ENCODE measurements at places on chromosomes 11 and 22.

- DNase-seq, result no peak
Measured at GRCh38 chr11:82639251-82639650, 94.4 kb downstream of the FAM181B start.

GRCh38 chr22:28585324-28585723 lies 94.3 kb downstream of the TTC28 start:
- no peak for DNase-seq

- DNase-seq, result no peak
Measured at GRCh38 chr22:32627091-32627490, 152.5 kb downstream of the FBXO7 start.

- no peak for DNase-seq
Measured at GRCh38 chr11:125253795-125254525, 89.4 kb downstream of the PKNOX2 start.

DNA sequence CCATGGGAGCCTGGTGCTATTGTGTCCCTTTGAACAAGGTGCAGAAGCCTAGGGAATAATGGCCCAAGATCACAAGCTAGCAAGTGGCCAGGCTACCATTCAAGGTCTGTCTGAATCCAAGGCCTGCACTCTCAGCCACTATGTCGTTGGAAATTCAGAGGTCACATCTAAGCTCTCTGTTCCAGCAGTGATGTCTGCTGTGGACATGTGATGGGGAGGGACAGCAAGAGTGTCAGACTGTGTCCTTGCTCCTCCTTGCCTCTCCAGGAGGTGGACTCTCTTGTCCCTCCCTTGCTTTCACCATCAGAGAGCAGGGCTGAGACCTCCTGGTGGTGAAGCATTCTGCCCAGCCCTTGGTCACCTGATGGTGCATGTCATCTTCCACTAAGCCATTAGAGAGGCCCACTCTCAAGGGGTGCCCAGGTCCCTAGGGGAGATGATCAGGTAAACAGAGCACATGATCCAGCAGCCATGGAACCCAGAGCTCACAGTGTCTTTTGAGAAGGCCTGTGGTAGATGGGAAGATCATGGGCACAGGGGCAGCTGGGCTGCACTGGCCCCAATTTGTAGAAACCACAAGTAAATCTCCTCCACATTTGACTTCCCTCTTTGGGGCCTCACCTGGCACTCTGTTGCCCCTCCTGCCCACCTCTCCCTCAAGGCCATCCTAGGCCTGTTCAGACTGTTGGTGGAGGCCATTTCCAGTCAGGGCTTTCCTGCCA lies 37.1 kb upstream of the SUSD2 start:
- DNase-seq, result no peak

DNA sequence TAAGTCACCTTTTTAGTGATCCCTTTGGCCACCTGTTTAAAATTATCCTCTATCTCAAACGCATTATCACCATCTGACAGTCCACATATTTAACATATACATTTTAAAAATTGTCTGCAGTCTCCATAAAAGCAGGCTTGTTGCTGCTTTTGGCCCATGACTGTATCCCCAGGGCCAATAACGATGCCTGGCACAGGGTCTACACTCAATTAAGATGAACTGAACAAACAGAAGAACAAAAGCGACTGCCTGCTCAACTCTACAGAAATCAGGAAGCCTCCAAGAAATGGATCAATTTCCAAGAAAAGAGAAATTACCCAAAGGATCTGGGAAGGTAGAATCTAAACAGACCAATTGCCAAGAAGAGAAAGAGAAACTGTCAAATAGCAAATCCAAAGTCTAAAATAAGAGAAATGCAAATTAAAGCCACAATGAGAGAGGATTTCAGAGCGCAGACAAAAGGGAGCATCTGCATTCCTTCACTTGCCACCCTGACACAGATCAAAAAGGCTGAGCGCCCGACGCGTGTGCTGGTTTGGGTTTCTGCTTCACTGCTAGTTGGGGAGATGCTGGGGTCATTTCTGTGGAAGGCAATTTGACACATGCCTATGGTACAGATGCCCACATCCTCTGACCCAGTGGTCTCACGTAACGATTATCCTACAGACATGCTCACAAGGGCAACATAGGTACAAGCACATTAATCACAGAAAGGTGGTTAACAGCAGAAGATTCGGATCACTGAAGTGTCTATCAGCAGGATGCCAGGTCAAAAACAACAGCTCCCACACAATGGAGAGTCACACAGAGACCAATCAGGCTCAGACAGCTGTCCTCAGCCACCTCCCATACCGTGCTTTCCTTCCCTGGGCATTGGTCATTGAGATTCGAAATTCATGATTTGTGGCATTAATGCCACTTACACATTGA lies 55.9 kb downstream of the SHISAL1 start:
- DNase-seq, result no peak

DNA sequence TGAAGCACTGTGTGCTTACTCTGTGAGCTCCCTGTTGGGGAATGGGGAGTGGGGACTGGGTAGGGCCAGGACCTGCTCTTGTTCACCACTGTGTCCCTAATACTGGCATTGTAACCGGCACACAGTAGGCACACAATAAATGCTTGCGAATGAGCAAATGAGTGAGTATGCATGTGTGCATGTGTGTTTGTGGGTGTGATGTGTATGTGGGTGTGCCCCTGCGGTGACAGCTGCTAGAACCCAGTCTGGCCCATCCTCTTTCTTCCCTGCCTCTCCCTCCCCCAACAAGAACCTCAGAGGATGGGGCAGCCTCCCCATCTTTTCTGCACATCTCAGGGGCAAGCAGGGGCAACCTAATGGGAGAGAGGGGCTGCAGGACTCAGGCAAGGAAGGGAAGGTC lies 90.5 kb downstream of the MN1 start:
- no peak for DNase-seq

GRCh38 chr11:132763503-132763902 lies 768.8 kb downstream of the OPCML start:
- no peak for DNase-seq

DNA sequence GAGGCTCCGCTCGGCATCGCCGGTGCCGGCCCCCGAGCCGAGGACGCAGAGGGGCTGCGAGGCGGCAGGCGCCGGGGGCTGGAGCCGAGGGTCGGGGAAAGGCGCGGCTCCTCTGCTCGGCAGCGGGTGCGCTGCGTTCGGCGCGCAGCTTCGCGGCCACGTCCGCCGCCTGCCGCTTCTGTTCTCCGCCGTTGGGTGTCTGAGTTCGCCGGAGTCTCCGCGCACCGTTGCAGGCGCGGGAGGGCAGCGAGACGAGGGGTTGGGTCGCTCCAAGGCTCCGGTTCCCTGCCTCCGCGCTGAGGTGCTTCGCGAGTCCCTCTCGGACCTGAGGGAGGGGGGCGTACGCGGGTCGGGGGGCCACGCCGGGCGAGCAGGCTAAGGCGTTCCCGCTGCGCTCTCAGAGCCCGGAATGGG lies 347 bp downstream of the MN1 start:
- no peak for DNase-seq

- no peak for DNase-seq
Measured at GRCh38 chr11:91435694-91436395, 788.8 kb upstream of the FAT3 start.

GRCh38 chr11:78996007-78996406 lies 421.3 kb upstream of the NARS2 start:
- DNase-seq, result no peak

- DNase-seq, result no peak
Measured at GRCh38 chr22:36966851-36967540, 52.3 kb downstream of the TST start.

DNA sequence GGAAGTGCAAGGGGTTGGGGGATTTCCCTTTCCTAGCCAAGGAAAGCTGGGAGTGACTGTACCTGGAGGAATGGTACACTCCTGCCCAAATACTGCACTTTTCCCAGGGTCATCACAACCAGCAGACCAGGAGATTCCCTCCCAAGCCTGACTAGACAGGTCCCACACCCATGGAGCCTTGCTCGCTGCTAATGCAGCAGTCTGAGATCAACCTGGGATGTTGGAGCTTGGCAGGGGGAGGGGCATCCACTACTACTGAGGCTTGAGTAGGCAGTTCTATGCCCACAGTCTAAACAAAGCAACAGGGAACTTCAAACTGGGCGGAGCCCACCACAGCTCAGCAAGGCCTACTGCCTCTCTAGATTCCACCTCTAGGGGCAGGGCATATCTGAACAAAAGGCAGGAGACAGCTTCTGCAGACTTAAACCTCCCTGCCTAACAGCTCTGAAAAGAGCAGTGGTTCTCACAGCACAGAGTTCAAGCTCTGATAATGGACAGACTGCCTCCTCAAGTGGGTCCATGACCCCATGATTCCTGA lies 58.5 kb downstream of the SLC22A9 start:
- no peak for DNase-seq

GRCh38 chr22:37098976-37099591 lies 10.4 kb downstream of the TMPRSS6 start:
- no peak for DNase-seq

All from stimulated activated CD8-positive, alpha-beta memory T cell treated with anti-CD3 and anti-CD28 coated beads, Interleukin-15, amount 100 ng/mL, for 48 hours (primary cell).